ENCODE measurements at places on chromosomes 16 and 17.

DNA sequence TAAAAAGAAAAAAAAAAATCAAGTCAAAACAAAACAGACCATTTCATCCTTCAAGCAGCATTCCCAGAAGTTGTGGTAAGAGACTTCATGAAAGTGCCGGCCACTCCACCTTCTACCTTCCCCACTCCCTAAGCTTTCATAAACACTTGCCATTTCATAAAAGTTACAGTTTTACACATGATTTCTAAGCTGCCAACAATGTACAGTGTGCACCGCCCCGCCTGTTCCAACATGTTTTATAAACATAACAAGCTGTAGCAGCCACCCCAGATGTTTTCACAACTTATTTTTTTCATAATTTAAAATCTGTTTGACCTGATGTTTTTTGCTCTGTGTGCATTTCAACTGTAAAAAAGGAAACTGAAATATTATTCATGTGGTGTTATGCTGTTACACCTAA lies 608.1 kb downstream of the TOX3 start:
- DNase-seq: no peak

DNA sequence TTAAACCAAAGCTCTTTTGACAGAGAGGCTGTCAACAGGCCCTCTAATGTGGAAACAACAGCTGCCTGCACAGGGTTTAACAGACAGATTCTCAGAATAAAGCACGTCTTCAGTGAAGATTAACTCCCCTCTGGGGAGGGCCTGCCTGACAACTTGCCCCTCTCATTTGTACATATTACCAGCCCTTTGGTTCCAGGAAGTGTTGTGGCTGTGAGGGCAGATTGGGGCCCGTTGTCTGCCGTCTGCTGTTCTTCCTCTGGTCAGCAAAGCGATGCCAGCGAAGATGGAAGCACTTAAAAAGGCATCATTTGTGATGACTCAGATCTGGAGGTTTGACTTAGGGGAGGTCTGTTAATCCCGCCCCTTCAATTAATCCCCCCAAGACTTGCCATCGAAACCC lies 177.0 kb upstream of the IRX6 start:
- no peak for DNase-seq

GRCh38 chr17:62892870-62893338 lies 73.1 kb upstream of the TANC2 start:
- peak; percentile 2 for DNase-seq

GRCh38 chr16:70437582-70438557 lies 1.0 kb downstream of the ST3GAL2 start:
- no peak for DNase-seq

DNA sequence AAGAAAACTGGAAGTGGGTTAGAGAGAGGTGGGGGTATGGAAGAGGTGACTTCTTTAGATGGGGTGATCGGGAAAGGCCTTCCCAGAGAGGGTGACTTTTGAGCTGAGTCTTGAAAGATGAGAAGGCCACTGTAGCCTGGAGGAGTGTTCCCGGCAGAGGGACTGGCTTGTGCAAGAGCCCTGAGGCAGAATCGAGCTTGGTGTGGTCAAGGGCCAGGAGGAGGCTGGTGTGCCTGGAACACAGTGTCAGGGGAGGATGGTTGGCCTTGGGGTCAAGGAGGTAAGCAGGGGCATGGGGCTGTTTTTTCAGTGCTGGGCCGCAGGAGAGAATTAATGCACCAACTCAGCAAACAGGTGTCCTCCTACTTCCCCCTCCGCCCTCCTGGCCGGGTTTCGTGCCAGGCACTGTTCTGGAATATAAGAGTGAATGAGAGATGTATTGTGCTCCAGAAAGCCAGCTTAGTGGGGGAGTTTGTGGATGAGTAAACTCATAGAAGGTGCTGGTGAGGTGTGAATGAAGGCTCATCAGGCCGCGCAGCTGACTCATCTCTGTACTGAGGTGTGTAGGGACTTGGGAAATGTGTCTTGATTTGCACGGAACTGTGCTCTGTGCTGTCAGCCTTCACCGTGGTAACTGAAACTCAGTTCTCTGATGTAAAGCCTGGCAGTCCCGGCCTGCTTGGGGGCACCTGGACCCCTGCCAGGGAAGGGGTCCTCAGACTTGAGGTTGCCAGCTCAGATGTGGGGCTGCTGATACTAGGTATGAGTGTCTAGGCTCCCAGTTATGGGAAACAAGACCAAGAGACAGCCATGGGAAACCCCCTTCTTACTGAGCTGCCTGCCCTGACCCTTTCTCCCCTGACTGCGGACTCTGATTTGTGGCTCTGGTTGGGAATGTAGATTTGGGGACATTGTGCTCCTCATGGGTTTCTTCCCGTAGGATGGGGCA lies 15.3 kb downstream of the KSR1 start:
- peak; percentile 66 for DNase-seq

DNA sequence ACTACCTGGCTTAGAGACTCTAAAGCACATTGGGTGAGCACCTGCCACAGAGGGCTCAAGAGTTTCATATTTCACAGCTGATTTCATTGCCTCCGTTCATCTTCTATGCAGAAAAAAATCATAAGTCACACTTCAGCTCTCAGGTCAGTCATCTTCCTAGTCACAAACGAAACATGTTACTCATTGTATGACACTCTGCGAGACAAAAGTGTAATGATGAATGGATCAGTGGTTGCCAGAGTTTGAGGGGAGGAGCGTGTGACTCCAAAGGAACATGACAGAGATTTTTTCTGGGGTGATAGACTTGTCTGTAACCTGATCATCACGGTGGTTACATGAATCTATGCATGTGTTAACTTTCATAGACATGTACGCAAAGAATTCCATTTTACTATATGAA lies 195.2 kb upstream of the CNTNAP4 start:
- DNase-seq: no peak

DNA sequence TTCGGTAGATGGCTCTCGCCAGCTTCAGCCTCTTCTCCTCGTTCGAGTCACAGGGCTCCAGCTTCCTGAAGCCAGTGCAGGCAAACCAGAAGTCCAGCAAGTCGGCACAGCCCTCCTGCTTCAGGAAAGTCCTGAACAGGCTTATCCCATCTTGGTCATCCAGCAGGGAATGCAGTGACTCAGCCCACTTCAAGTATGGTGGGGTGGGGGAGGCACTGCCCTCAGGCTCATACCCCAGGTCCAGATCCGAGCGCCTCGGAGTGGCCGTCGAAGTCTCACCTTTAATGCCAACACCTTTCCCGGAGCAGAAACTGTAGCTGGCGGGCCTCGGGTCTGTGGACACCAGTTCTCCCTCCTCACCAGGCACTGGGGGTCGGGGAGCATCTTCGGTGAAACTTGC lies 5.9 kb downstream of the AXIN1 start:
- no peak for DNase-seq

DNA sequence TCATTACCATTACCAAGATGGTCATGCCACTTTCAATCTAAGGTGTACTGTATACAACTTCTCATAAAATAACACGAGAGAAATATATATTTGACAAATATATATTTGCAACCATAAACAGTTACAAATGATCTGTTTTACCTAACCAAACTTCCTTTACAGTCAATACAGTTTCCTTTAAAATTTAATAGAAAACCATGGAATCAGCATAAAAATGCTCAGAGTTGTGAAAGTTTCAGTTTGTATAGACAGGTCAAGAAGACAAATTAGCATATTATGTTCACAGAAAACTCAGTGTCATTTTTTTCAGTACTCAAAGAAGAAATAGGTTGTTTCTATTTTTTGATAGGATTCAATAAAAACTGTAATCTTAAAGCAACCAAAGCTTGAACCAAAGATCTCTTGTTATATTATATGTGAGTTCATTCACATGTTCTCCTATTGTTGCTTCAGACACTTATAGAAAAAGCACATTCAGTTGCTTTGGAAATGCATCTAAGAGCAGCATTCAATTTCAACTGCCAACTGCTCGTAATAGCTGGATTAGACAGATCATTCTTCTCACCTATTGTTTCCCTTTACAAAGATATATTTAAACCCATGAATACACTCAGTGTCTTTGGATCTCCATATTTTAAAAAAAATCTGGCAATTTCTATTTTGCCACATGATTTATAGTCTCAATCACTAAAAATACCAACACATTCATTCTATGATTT lies 15.1 kb downstream of the SSH2 start:
- no peak for DNase-seq

GRCh38 chr16:10390867-10391266 lies 5.0 kb downstream of the ATF7IP2 start:
- DNase-seq: no peak

- DNase-seq: peak; percentile 14
Observed at GRCh38 chr16:48524348-48525200, 85.4 kb downstream of the N4BP1 start.

DNA sequence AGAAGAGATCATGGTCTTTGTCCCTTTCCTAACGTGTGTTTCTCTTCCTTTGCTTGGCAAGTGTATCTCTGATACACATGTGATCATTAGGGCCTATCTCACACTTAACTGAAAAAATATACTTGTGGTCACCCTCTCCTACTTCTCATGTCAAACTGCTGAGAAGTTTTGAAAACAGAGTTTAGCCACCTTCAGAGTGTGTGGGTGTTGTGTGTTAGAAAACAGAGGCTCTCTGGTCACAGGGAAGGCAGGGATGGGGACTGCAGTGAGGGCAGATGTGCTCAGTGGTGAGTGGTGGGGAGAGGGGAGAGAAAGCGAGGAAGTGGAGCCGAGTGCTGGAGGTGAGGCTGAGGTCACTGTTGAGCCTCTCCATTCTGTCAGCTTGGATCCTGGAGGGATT lies 29.4 kb downstream of the GRB7 start:
- peak; percentile 37 for DNase-seq

GRCh38 chr16:73499276-73499675 lies 451.3 kb upstream of the ZFHX3 start:
- DNase-seq: no peak

- DNase-seq: peak; percentile 44
Observed at GRCh38 chr17:82963104-82963950, 116.1 kb upstream of the METRNL start.

GRCh38 chr17:80871341-80871740 lies 120.3 kb upstream of the CHMP6 start:
- DNase-seq: peak; percentile 29

GRCh38 chr16:87959391-87959990 lies 8.3 kb downstream of the BANP start:
- no peak for DNase-seq

- DNase-seq: no peak
Observed at GRCh38 chr17:17888821-17889220, 52.0 kb upstream of the SREBF1 start.

- DNase-seq: no peak
Observed at GRCh38 chr17:55842405-55843158, 91.7 kb downstream of the PCTP start.

- DNase-seq: no peak
Observed at GRCh38 chr16:75080205-75081029, 36.2 kb downstream of the LDHD start.

DNA sequence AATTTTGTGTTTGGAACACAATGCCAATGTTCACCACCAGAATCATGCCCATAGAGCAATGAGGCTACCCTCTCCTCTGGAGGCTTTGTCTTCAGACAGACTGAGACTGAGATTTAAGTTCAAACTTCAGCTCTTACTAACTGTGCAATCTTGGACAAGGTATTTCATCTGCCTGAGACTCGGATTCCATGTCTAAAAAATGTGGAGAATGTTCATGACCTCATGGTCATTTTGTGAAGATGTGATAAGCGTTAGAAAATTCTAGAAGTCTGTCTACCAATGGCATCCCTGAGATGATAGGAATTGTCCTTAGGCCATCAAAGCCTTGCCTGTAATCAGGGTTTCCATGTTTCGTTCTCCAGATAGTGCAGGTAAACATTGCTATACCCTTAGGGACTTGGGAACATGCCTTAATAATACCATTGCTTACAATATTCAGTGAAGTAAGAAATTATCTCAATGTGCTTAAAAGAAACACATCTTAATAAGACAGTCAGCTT lies 388.2 kb upstream of the MAF start:
- no peak for DNase-seq

DNA sequence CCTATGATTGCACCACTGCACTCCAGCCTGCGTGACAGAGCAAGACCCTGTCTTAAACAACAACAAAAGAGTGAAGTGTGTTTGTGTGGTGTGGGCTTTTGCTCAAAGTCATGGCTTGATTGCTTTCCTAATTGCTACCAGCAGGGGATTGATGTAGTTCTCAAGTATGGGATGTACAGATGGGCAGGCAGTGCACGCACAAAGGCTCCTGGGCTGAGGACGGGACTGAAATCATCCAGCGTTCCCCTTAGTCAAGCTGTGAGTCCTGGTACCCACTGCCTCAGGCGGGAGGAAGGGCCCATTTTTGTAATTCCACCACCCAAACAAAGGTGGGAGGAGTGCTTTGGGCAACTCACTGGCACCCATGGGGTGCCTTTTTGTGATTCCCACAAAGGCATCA lies 47.3 kb downstream of the GDE1 start:
- no peak for DNase-seq

Data from CD4-positive, alpha-beta T cell treated with Interleukin-21 for 1 hour (primary cell).